ENCODE measurements at places on chromosomes 1 and 21.

DNA sequence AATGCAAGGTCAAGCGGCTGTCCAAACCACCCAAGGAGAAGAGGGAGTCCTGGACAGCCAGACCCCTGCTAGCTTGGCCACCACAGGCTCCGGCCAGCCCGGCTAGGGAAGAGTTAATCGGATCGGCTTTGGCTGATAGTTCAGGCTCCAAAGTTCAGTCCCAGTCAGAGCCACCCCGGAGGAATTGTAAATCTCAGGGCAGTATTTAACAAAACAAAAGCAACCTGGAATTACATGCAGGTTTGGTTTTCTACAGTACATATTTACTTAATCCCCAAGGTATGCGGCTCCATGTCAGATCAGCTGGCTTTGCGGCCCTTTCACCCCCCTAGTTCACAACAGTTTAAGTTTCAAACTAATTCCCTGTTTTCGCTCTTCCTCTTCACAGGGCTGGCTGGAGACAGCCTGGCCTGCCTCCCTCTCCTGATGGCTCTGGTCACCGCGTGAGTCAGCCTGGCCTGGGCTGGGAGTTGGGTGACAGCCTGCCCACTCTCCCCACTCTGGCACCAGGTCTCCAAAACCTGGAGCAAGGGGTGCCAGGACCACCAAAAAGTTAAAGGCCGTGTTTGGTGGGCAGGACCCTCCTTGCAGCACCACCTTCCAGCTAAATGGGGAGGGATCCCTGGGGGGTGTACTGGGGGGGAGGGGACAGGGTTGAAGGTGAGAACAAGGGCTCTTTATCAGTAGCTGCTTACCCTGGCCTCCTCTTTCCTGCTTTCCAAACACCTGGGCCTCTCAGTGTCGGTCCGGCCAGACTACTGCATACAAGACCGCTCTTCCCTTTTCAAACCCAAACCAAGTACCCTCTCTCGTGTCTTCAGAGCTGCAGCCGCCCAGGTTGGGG is 1.9 kb downstream of the DHRS3 start:
- H3K27ac ChIP-seq = peak overlapping the region; percentile 85
- peaks cover 74% of the 10 kb centered on the region for H3K4me1 ChIP-seq
- H3K4me3 ChIP-seq = peak overlapping the region; percentile 96
- DNase-seq = no peak

DNA sequence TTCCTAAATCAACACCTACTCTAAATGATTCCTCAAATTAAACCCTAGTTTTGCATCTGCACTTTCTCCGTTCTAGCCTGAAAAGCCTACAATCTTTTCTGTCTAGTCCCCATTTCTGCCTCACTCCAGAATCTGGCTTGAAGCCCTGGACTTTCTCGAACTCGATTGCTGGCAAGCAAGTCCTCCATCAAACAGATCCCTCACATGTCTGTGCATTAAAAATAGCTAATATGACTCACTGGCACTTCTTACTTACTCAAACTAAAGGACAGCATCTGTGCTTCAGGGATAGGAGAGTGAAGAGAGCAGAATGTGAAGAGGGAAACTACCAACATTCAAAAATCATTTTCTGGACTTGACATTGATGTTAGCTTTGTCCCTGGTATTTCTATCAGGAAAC is 51.8 kb upstream of the CXADR start:
- H3K27me3 ChIP-seq = peaks cover 4% of the 10 kb centered on the region
- DNase-seq = no peak
- no peaks in the 10 kb centered on the region for H3K36me3 ChIP-seq
- no peak overlapping the region for H3K27ac ChIP-seq
- H3K4me3 ChIP-seq = no peak overlapping the region
- H3K4me1 ChIP-seq = no peaks in the 10 kb centered on the region

DNA sequence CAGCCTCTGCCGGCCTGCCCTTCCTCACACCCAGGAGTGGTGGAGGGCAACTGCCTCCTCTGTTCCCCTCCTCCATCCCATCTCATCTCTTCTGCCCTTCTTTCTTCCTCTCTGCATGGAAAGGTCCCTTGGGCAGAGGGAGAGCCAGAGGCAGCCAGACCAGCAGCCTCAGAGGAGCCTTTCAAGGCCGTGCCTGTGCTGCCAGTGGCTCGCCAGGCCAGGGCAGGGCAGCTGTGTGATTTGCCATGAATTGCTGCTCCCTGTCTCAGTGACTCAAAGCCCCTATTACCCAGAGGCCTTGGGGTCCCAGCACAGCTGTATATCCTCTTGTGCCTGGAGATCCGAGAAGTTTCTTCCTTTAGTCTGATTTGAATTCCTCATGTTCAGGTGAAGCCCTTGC is 21.9 kb downstream of the TMCC2 start:
- H3K27me3 ChIP-seq = no peaks in the 10 kb centered on the region
- H3K27ac ChIP-seq = no peak overlapping the region
- peaks cover 2% of the 10 kb centered on the region for H3K4me1 ChIP-seq
- no peak for DNase-seq
- no peak overlapping the region for H3K4me3 ChIP-seq

GRCh38 chr1:156892190-156893047 is 1.1 kb upstream of the PEAR1 start:
- no peaks in the 10 kb centered on the region for H3K36me3 ChIP-seq
- peak; percentile 94 for DNase-seq
- no peak overlapping the region for H3K27ac ChIP-seq

GRCh38 chr1:172991674-172992400 is 58.9 kb downstream of the TNFSF18 start:
- no peaks in the 10 kb centered on the region for H3K27me3 ChIP-seq
- no peaks in the 10 kb centered on the region for H3K4me1 ChIP-seq
